ENCODE measurements at places on chromosomes 3 and 15. TPM values are rescaled to one million over a fixed set of nuclear protein-coding genes. Genes with fewer than 3 reads are reported as not detected.

Gene MORC1
- total RNA-seq: not detected

DNA sequence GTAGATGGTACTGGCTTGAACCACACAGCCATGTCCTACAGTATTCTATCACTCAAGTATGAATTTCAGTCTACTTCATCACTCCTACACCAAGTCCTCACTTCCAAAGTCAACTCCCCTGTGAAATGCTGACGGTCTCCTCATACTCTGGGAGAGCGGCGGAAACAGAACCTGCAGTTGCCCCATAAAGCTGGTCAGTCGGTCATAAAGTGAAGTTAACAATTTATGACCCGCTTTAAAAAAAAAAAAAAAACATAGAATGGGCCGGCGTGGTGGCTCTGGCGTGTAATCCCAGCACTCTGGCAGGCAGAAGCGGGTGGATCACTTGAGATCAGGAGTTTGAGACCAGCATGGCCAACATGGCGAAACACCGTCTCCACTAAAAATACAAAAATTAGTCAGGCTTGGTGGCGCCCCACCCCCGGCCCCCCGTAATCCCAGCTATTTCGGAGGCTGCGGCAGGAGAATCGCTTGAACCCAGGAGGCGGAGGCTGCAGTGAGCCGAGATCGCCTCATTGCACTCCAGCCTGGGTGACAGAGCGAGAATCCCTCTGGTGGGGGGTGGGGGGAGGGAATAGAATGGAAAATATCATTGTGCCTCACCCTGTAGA is 2.1 kb downstream of the TRANK1 start:
- DNase-seq: peak; percentile 51

DNA sequence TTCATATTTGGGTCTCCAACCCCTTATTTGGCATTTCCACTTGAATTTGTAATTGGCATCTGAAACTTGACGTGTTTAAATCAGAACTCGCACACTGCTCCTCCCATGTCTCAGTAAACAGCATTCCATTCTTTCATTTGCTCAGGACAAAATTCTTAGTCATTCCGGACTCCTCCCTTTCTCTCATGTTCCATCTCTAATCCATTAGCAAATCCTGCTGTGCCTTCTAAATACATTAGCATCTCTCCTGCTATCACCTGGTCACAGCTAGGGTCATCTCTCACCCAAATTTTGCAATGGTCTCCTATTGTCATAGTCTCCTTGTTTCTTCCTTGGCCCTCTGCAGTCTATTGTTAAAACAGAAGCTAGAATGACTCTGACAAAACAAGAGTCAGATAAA is 119.9 kb upstream of the CADPS start:
- DNase-seq: no peak

- peak; percentile 77 for DNase-seq
These were observed at the start of gene PCSK6 for GRCh38 chr15:101489599-101490407. PCSK6 (minus strand) TSS chr15:101489707; CDS start chr15:101489670, 37 bp downstream.

DNA sequence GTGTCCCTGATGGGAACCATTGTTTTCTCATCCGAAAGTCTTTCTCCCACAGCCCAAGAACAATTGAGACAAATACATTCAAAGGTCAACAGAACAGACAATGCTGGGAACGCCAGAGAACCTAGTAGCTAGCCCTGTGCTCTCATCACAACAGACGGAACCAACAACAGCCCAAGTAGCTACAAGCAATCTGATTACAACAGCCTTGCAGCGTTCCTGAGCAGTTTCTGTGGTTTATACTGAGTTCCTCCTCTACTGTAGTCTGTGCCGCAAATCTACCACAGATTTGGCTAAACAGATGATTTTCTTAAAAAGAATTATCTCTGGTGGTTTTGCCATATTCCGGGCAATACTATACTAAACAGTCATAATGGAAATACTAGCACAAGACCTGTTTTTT is 435.6 kb downstream of the MECOM start:
- no peak for DNase-seq

- no peak for DNase-seq
These were observed 170.2 kb upstream of the NR2F2 start for GRCh38 chr15:96160269-96160668.

All from mucosa of descending colon (tissue), 3 donors.